ENCODE measurements at places on chromosomes 7 and 10. TPM values are rescaled to one million over a fixed set of nuclear protein-coding genes. Genes with fewer than 3 reads are reported as not detected.

DNAJC30 gene
- 3.9 TPM for total RNA-seq

LMOD2 gene
- total RNA-seq: not detected

TRIL gene
- 0.91 TPM for total RNA-seq

RGS10 gene
- total RNA-seq: 14.8 TPM

HSPA14 gene
- total RNA-seq: 5.4 TPM

CHAT gene
- not detected for total RNA-seq

C10orf53 gene
- not detected for total RNA-seq

PNLIPRP3 gene
- total RNA-seq: 30.7 TPM

COL17A1 gene
- 841 TPM for total RNA-seq

MMD2 gene
- total RNA-seq: not detected

ZNF804B gene
- not detected for total RNA-seq

CPA2 gene
- total RNA-seq: not detected

- DNase-seq: peak; percentile 26
Measured at GRCh38 chr10:3166496-3167290, 5.9 kb downstream of the PITRM1 start.

DNA sequence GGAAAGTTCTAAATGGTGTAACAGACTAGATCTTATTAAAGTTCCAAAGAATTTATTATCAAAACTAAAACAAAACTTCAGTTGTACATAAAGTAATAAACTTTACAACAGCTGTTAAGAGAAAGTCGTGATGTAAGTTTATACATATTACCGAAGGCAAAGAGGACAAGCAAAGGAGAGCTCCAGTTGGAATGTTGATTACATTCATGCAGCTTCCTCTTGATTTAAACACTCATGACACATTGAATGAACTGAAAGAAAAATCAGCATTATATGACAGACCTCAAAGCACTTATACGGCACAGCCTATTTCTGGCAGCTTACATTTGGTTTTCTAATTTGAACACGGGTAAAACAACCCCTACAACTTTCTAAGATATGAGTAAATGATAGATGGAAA, 13.6 kb downstream of the SRI start:
- DNase-seq: no peak

GRCh38 chr7:156480671-156481070, 159.9 kb upstream of the RNF32 start:
- DNase-seq: no peak

- no peak for DNase-seq
Measured at GRCh38 chr10:62460393-62460792, 86.2 kb downstream of the ZNF365 start.

DNA sequence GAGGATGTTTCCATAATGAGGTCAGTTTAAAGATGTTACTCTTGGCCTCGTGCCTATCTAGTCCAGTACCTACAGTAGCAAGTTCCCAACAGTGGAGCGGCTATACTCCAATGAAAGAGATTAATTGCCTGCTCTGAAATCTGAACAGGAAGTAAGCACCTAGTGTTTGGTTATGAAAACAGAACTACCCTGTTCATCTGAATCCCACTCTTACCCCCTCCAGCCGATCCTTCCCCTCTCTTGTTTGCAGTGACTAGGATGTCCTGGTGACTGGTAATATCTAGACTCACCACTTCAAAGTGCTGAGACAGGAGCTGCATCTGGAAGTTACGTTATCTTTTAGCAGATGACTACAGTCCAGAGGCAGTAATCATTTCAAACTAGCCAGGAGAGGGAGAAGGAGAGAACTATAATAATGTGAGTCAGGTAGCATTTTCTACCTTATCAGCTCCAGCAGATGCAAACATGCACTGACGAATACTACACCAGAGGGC, 666.7 kb upstream of the NRP1 start:
- DNase-seq: no peak

DNA sequence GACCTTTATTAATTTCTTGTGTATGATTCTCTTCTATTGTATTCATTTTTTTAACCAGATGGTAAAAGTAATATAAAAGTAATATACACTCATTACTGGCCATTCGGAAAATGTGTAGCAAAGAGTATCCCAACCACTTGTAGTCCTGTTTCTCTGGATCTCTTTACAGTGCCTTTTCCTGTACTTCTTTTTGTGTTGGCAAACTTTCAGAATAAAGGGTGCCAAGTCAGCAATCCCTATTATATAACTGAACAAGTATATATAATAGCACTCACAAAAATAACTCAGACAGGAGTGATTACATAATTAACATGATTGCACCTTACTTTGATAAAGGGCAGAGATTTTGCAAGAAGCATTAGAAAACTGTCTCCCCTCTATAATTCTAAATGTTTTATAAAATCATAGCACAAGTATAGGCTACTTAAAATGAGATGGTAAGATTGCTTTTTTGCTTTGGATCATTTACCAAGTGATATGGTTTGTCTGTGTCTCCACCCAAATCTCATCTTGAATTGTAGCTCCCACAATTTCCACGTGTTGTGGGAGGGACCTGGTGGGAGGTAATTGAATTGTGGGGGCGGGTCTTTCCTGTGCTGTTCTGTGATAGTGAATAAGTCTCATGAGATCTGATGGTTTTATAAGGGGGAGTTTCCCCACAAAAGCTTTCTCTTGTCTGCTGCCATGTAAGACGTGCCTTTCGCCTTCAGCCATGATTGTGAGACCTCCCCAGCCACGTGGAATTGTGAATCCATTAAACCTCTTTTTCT, 41.5 kb upstream of the EPC1 start:
- no peak for DNase-seq

GRCh38 chr7:24595671-24596418, 22.6 kb downstream of the PALS2 start:
- DNase-seq: no peak

GRCh38 chr7:22996470-22996869, 17.5 kb downstream of the HYCC1 start:
- DNase-seq: no peak

DNA sequence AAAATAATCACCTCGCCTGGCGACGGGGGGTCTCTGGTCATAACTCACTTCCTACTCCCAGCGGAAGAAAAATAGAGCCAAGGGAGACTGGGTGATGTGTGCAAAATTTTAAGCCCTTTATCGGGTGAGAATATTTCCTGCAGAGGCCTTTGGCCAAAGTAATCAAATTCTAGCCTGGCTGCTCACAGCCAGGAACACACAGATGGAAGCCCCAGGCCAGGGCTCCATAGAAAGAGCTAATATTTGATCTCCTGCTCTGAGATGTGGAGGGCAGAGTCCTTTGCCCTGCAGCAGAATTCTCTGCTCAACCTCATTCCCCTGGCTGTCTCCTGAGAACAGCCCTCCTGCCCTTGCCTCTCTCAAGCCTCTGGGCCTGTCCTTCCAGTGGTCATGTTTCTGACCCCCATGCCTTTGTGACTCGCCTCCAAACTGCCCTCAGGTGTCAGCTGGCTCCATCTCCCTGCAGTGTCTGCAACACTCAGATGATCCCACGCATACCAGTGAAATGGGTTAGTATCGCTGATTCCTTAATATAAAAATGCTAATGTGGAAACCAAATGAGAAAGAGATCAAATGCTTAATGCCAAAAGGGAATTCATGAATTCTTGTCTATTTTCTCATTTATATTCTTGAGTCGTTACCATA, 34.5 kb downstream of the FRMD4A start:
- no peak for DNase-seq

DNA sequence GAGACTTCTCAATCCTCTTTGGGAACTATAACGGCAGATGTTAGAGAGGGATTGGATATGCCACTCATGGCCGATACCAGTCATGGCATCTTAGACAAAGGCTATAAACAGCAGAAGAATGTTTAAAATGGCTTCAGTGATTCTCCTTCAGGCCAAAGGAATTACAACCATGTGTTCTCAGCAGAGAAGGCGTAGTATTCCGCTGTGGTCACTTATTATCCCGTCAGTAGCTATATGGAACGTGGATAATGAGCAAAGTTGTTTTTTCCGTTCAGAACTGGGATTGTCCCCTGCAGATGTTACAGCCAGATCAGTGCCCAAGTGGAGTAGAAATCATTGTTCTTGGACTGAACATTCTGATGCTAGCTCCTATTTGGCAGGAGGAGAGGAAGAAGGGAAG, 43.1 kb downstream of the TEX36 start:
- DNase-seq: no peak

DNA sequence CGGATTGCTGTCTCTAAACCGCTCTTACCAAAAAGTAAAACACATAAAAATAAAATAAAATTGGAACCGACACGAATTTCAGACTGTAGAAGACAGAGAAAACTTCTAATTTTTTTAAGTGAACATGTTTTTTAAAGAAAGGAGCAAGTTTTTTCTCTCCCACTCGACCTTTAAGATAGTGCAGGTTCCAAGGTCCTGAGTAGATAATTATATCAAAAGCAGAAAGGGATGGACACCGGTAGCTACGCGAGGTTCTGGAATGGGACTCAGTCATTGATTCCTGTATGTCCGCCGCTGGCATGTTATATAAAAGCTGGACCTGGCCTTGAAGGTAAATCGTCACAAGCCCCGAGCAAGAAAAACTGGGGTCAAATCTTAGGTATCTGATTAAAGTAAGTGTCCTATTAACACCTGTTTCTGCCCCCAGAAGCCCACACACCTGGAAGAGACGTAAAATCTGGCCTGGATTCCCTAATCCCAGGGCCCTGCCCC, 462 bp upstream of the CISD1 start:
- DNase-seq: no peak

DNA sequence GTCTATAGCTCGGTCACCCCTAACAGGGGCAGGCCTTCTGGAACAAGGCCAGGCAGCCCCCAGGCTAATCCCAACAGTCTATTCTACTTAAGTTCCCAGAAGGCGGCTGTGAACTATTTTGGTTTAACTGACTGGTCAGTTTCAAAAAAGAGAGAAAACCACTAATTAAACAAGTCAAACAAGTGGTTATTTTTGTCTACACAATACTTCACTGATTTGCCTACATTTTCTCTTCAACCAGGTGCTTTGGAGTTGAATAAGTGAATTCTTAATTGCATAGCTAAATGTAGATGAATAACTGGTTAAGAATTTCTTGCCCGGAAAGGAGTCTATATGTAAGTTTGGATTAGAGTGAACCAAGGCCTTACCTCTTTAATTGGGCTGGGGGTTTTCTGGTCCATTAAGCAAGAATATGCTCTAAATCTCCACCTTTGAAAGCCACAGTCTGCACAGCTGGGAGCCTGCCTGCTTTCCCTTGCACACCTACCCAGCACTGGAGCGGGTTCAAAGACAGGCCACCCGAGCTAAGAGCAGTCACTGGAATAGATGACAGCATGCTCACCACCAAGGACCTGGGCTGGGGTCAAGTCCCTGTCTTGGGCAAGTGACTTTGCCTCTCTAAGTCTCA, 70.4 kb downstream of the TBXAS1 start:
- no peak for DNase-seq

- DNase-seq: no peak
Measured at GRCh38 chr10:27542812-27543211, 38.7 kb downstream of the RAB18 start.

DNA sequence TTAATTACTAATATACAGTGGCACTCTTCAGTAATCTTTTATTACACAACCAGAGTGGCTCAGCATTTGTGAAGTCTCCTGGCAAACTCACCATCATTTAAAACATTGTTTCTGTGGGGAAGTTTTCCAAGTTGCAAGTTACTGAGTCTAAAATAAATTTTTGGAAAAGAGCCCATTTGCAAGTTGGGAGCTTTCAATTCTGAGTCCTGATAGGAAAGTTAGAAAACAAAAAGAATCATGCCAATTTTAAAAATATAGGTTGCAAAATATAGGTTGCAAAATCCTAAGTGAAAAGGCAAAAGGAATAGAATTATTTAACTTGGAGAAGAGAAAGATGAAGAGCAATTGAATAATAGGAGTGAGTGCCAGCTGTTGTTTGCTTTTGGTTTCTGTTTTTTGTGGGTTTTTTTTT, 378.8 kb upstream of the C7orf33 start:
- no peak for DNase-seq

DNA sequence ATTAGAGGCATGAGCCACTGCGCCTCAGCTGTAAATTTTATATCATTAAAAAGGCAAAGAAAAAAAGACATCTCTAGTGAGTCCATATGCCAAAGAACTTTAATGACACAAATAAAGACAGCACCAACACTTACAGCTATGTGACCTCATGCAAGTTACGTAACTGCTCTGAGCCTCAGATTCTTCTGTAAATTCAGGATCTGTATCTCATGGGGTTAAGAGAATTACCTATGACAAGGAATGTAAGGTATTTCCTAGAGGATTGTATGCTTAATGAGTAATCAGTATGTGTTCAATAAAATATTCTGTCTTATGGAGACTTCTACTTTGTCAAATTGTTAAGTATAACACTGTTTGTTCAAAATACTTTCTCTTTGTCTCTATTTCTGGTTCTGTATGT, 274.0 kb upstream of the GLI3 start:
- no peak for DNase-seq

- no peak for DNase-seq
Measured at GRCh38 chr10:7225133-7225532, 185.7 kb downstream of the SFMBT2 start.

GRCh38 chr7:115844857-115845256, 185.7 kb downstream of the TFEC start:
- DNase-seq: no peak

GRCh38 chr7:75740846-75741497, 2.2 kb upstream of the HIP1 start:
- peak; percentile 48 for DNase-seq

- peak; percentile 81 for DNase-seq
Measured at GRCh38 chr7:27179030-27179429, 4.9 kb upstream of the HOXA10 start.

DNA sequence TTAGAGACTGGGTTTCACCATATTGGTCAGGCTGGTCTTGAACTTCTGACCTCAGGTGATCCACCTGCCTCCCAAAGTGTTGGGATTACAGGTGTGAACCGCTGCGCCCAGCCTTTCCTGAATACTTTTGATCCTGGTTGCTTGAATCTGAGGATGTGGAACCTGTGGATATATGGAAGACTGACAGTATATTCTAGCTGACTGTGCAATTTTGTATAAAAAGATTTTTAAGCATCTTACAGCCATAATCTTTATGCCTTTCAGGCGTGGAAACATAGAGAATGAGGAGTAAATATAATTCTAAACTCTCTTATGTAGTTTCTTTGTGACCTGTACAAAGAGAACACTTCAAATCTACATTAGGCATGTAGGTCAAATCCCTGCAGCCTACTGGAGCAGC, 16.2 kb downstream of the TSPAN14 start:
- no peak for DNase-seq

GRCh38 chr10:71084061-71084817, 128.1 kb upstream of the UNC5B start:
- DNase-seq: peak; percentile 40

GRCh38 chr10:30359373-30360206, 10.5 kb upstream of the MTPAP start:
- peak; percentile 84 for DNase-seq

DNA sequence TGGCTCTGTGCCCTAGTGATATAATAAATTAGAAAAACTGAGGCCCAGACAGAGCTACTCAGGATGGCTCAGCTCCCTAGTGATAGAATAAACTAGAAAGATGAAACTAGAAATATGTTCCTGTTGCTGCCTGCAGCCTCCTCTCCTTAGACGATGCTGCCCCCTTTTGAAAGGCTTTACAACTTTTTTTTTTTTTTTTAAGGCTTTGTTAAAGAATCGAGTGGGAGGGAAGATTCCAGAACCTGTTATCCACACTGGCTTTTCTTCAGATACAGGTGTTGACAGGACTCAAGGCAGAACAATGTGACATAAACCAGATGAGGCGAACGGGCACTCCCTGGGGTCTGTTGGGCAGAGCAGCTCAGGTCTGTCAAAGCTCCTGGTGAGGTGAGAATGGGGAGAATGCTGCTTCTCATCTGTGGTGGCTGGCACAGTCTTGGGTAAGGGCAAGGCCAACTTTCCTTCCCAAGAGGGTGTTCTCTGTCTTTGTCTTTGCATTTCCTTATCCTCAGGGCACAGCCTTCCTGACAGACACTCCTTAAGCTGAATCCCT, 175.1 kb downstream of the COBL start:
- no peak for DNase-seq

GRCh38 chr10:118534136-118534535, 61.3 kb downstream of the PRLHR start:
- DNase-seq: no peak

Measured in lower leg skin (tissue), 4 donors.